ENCODE measurements at places on chromosomes 12 and 14. TPM values are rescaled to one million over a fixed set of nuclear protein-coding genes. Genes with fewer than 3 reads are reported as not detected.

Gene PLEKHD1
- 5.4 TPM for polyA plus RNA-seq

Gene NOC4L
- polyA plus RNA-seq = 11.9 TPM

- DNase-seq = no peak
These were observed 89.4 kb downstream of the R3HDM2 start for GRCh38 chr12:57341275-57341990.

DNA sequence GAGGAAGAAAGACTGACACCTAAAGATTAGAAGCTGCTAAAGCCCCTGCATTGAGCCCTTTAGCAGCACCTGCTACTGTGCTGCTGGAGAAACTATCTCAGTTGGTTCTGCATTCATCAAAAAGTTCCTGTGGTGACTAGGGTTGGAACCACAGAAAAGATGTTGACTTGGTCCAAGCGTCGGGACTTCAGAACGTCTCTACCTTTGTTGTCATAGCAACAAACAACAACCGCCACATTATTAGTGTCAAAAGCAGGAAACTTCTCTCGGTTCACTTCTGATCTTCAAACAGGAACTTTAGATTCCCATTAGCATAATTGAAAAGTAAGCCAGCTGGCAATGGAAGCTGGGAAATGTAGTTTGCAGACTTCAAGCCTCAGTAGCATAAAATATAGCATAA lies 368.0 kb downstream of the SEC23A start:
- no peak for DNase-seq

Gene LALBA
- not detected for polyA plus RNA-seq

- DNase-seq = no peak
These were observed 26.7 kb downstream of the OR10P1 start for GRCh38 chr12:55663391-55663790.

DNA sequence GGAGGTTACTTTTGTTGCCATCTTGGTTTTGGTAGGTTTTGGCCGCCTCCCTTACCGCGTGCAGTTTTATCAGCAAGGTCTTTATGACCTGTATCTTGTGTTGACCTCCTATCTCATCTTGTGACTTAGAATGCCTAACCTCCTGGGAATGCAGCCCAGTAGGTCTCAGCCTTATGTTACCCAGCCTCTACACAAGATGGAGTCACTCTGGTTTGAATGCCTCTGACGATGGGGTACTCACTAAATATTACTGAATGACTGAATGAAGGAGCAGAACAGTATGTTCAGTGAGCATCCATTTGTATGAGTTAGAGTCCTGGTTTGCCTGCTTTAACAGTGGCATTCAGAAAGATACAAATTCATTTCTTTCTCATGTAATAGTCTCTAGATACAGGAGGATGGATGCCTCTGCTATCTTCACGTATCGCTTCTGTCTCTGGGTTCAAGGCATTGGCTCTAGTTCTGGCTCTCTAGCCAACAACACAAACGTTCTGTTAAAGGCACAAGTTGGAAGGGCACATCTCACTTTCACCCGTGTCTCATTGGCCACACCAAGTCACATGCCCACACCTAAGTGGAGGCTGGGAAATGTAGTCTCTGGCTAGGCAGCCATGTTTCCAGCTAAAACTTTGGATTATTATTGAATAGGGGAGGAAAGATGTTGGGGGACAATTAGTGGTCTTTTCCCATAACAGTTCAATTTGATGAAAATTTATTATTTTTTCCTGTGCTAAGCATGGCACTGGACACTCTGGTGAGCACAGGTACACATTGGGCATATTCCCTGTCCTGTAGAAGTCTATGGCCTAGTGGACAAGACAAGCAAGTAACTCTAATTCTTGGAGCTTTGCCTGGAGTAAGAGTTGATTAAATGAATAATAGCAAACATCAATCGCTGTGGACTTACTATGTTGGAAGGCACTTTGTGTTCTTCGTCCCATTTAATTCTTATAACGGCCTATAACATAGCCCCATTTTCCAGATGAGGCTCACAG lies 75.2 kb upstream of the RPH3A start:
- no peak for DNase-seq

DNA sequence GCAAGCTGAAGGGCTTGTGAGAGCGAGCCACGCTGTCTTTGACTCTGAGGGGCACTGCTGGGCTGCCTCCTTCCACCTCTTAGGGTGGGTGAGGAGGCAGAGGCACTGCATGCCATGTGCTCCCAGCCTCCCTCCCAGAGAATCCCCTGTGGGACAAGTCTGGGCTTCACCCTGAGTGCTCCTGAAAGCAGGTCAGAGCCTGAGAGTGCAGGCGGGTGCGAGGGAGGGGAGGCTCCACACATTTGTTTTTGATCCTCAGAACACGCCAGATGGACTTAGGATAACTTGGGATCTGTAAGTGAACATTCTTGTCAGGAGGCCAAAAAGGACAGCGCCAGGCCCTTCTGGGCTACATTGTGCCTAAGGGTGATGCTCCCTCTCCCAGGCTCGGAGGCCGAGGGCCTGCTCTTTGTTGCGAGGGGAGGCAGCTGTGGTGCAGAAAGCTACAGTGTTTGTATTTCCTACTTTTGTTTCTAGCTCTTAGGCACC lies 155.4 kb downstream of the TMX1 start:
- no peak for DNase-seq

DNA sequence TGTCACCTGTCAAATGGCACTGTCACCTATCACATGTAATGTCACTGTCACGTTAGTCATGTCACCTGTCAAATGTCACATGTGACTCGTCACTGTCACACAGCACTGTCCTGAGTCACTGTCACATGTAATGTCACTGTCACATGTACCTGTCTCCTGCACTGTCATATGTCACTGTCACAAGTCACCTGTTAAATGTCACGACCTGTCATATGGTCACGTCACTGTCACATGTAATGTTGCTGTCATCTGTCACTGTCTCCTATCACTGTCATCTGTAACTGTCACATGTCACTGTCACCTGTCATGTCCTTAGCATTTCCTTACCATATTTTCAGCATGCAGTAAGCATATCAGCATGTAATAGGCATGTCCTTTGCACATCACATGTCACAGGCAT lies 27.1 kb upstream of the TESC start:
- no peak for DNase-seq

Gene NEUROD4
- polyA plus RNA-seq = not detected

- DNase-seq = no peak
These were observed 436 bp downstream of the ASB2 start for GRCh38 chr14:93975791-93976476.

Gene GRIP1
- 26.9 TPM for polyA plus RNA-seq
